ENCODE measurements at places on chromosomes 3 and 15.

DNA sequence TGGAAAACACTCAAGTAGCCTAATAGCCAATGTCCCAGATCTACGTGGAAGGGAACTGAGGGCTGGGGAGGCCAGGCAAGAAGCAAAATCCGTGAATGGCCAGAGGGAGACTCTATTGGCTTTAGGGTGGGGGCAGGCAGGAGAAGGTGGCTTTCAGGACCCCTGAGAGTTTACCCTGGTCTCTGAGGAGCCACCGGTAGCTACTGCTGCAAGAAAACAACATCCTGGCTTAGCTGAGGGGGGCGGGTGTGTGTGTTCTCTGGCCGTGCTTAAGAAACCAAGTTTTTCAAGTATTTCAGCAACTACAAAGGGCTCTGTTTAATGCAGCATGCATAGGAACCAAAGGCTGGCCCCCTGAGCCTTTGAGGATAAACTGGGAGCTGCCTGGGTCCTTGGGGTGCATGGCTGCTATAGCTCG lies 47.6 kb upstream of the TRPM1 start:
- DNase-seq = no peak

DNA sequence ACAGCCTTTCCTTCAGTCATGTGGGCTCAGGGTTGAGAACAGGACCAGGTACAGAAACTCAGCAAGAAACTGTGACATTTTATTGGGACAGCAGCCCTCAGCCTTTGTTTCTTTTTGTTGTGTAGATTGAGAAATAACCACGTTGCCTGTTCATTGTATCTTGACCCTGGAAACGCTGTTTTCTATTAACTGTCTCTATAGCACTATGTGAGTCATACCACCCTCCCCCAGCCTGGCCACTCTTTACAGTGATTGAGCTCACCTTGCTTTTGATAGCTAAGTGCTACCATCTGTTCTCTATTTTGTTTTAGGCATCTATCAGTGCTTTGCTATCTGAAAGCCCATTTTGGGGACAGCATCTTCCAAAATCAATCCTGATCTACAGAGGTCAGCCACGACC lies 127.9 kb downstream of the CD47 start:
- no peak for DNase-seq

GRCh38 chr3:183142199-183142598 lies 20.3 kb downstream of the LAMP3 start:
- DNase-seq = no peak

DNA sequence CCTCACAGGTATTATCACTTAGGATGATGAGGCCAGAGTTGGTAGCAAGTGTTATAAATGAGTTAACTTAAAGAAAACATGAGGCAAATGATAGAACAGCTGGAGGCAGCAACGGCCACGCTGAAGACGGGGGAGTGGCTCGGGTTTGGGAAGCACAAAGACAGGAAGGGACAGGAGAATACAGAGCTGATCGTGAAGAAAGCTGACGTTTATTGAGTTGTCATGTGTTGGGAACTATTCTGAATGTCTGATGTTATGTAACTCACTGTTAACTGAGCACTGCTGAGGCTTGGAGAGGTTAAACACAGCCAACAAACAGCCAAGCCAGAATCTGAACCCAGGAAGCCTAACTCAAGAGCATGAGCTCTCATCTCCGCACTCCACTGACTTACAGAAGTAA lies 42.3 kb downstream of the FGD5 start:
- DNase-seq = no peak

DNA sequence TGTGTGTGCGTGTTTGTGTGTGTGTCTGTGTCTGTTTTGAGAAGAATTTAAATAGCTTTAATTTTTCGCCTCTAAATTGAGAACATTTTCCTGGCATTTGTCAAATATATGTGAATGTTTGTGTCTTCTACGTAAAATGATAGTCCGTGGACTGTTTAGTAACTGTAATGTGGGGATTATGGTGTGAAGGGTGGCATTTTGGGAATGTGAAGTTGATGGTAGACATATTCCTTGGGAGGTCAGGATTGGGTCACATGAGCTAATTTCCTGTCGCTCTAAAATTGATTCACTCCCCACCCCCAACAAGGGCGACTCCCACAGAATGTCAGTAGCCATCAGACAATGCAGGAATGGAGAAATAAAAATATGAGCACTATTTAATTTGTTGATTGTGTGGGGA lies 107.3 kb downstream of the ITPR1 start:
- DNase-seq = no peak
